Activated gamma-delta T cell treated with Interleukin-2 at 50 U/mL for 16 hours (primary cell): ENCODE measurements at places on chromosomes 2 and 18.

DNA sequence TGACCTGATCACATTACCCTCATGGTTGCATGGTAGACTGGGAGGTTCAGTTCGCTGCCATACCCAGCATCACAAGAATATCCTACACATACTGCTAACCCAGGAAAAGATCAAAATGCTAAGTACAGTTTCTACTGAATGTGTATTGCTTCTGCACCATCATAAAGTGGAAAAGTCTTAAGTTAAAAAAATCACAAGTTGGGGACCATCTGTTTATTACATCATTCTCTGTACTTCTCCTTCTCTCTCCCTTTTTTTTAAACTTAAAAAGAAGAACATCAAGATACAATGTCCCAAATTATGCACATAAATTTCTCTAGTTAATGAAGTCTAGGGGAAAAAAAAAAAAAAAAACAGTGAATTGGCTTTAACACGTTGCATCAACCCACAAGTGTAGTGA is 43.3 kb downstream of the NBAS start:
- DNase-seq: no peak

DNA sequence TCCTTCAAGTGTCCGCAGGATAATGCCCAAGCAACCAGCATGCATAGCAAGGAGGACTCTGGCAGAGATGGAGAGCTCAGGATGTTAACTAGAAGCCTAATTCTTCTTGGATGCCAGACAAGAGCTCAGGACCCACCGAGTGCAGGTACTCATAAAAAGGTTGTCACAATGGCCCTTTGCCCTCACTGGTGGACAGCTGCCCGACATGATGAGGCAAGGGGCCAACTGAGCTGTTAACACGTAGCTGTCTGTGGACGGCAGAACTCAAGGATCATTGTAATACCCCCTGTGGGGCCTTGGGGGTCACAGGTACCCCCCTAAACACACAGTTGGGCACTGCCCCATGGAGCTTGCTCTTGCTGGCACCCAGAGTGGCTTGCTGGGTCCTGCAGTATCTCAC is 393.7 kb downstream of the PIK3C3 start:
- DNase-seq: no peak

DNA sequence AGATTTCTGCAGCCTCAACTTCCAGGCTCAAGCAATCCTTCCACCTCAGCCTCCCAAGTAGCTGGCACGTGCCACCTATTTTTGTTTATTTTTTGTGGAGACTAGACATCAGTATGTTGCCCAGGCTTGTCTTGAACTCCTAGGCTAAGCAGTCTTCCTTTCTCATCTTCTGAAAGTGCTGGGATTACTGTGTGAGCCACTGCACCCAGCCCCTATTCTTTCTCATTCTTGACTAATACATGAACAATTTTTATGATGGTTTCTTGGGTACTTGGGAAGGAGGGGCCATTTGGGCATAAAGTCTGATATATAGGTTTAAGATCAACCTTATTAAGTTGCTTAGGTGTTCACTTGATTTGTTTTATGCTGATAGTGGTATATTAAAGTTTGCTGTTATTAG is 26.2 kb downstream of the EPC2 start:
- no peak for DNase-seq

DNA sequence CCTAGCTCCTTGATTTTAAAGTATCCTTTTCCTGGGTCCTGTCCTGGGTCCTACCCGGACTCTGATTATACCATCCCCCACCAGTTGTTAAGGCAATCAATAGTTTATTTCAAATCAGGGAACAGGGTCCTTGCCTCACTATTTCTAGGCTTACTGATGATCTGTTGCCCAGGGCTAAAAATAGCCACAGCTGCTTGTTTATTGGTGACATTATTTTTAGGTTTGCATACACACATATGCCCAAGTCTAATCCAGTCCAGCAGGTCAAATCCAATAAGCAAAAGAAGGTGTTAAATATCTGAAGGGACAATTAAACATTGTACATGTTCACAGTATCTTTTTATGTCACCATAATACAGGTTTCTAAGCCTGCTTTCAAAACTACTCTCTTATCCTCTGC is 66.0 kb downstream of the RAB10 start:
- DNase-seq: no peak

- no peak for DNase-seq
Observed at GRCh38 chr2:227804975-227805374, 8.7 kb upstream of the CCL20 start.

GRCh38 chr2:135980434-135981079 is 4.9 kb downstream of the DARS1 start:
- DNase-seq: no peak

GRCh38 chr2:60445684-60446179 is 107.7 kb downstream of the BCL11A start:
- DNase-seq: no peak

DNA sequence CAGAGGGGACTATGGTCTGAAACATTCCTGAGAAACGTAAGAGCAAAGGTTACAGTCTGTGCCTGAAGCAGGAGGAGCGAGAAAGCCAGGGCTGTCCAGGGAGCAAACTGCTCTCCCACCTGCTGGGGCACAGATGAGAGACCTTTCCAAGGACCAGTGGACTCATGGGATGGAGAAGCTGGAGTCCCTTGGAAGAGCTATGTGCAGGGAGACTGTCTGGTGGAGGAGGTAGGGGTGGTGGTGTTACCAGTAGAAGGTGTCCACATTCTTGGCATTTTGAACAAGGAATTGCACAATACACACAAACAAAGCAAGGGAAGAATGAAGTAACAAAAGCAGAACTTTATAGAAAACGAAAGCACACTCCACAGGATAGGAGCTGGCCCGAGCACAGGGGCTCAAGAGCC is 97.9 kb upstream of the CYRIA start:
- no peak for DNase-seq

- DNase-seq: peak; percentile 26
Observed at GRCh38 chr2:233081232-233081730, 21.1 kb downstream of the INPP5D start.

- DNase-seq: no peak
Observed at GRCh38 chr2:149192427-149192826, 138.0 kb upstream of the LYPD6 start.

DNA sequence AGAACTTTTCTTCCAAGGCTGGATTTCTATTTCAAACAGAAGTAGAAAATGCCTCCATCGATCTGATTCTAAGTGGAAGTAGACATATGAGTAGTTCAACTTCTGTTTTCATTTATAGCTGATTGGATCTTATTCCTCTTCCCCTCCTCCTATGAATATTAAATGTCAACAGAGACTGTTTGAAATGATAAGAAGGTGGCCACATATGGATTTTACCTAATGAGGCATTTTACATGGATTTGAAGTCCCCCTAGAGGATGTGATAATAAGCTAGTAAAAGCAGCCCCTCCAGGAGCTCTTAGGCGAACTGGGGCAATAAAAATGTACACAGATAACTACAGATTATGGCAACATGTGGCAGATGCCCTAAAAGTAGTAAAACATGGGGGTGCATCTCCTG is 71.0 kb downstream of the UPP2 start:
- DNase-seq: no peak

- DNase-seq: no peak
Observed at GRCh38 chr18:48815581-48816324, 135.0 kb downstream of the SMAD7 start.

- no peak for DNase-seq
Observed at GRCh38 chr2:70728128-70728527, 39.9 kb downstream of the ADD2 start.

DNA sequence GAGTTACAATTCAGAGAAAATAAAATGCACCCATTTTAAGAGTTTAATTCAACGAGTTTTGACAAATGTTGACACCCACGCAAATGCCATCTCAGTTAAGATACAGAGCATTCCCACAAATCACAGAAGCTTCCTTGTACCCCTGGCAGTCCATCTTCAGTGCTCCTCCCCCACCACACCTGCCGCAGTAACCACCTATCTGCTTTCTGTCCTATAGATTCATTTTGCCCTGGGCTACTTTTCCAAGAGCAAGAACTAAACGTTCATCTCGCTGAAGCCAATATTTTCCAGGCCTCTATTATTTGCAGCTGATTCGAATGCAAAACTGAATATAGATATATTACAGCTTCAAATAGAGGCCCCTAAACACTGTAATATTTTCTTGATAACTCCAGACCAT is 13.4 kb upstream of the HPCAL1 start:
- DNase-seq: no peak

- DNase-seq: no peak
Observed at GRCh38 chr18:34128436-34128835, 96.3 kb downstream of the NOL4 start.

GRCh38 chr2:140274891-140275290 is 1494.7 kb upstream of the NXPH2 start:
- DNase-seq: no peak

DNA sequence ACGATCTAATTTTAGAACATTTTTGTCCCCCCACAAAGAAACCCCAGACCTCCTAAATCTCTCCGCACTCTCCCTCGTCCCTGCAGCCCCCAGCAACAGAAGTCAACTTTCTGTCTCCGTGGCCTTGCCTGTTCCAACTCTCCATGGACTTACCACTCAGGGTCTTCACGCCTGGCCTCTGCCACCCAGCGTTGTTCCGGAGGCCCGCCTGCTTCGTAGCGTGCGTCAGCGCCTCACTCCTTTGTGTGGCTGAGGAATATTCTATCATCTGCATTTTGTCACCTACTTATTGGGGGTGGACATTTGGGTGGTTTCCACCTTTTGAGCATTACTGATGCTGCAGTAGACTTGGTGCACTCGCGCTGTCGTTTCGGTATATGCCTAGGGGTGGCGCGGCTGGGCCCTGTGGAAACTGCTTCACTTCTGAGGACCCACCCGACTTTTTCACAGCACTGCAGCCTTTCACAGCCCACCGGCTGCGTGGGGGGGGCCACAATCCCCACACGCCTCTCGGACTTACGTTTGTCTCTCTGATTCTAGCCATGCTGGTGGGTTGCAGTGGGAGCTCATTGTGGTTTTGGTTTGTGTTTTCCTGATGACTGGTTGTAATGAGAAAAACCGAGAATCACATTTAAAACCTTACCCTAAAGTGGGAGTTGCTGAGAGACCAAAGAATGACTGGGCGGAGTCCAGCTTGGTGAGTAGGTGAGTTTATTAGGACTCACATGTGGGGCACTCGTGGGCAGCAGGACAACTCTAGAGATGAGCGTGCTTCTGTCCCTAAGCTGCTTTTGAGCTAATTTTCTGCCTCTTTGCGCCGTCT is 1.4 kb upstream of the HSBP1L1 start:
- no peak for DNase-seq

GRCh38 chr18:991441-991840 is 86.8 kb downstream of the ADCYAP1 start:
- no peak for DNase-seq

- no peak for DNase-seq
Observed at GRCh38 chr2:41870265-41870585, 177.6 kb upstream of the PKDCC start.

- no peak for DNase-seq
Observed at GRCh38 chr2:16109821-16110310, 169.5 kb downstream of the MYCN start.

- DNase-seq: no peak
Observed at GRCh38 chr18:57859314-57859713, 56.2 kb upstream of the ATP8B1 start.

DNA sequence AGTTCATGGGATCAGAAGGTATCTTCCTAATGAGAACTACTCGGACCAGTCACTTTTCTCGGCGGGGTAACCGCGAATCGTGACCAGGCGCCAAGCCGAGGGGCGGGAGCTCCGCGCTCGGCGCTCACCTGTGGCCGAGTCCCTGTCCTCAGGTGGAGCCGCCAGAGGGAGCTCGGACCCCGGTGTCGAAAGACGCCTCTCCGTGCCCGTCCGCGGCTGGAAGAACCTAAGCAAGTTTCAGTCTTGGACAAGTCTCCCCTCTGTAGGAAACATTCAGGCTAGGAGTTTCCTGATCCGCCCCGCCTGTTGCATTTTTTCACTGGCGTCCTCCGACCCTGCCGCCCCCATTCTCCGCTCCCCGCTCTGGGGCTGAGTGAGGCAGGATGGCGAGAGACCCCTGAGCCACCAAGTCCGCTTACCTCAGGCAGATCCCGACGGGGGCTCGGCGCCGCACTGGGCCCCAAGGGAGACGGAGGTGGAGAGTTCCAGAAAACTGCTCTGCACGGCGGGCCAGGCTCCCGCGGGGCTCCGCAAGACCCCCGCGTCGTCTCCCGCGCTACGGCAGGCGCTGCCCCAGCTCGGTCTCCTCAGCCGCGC is 480 bp downstream of the DSEL start:
- DNase-seq: peak; percentile 56

DNA sequence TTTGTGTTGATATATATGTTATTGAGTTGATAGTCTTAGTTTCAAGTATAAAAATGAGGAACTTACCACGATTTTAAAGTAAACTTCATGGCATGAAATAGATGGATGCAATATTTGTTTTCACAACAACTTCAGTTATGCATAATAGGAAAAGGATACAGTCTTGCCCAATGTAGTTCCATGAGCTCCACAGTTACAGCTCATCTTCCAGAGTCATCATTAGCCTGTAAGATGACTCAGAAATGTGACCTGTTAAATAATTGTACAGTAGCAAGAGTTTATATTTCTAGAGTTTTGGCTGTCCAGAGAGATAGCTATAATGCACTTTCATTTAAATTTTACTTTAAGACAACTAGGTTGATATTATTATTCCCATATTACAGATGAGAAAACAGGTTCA is 80.9 kb upstream of the ARHGAP28 start:
- DNase-seq: no peak

GRCh38 chr2:3107567-3107966 is 270.1 kb downstream of the EIPR1 start:
- DNase-seq: no peak

- DNase-seq: no peak
Observed at GRCh38 chr2:26422947-26423629, 21.4 kb downstream of the DRC1 start.

DNA sequence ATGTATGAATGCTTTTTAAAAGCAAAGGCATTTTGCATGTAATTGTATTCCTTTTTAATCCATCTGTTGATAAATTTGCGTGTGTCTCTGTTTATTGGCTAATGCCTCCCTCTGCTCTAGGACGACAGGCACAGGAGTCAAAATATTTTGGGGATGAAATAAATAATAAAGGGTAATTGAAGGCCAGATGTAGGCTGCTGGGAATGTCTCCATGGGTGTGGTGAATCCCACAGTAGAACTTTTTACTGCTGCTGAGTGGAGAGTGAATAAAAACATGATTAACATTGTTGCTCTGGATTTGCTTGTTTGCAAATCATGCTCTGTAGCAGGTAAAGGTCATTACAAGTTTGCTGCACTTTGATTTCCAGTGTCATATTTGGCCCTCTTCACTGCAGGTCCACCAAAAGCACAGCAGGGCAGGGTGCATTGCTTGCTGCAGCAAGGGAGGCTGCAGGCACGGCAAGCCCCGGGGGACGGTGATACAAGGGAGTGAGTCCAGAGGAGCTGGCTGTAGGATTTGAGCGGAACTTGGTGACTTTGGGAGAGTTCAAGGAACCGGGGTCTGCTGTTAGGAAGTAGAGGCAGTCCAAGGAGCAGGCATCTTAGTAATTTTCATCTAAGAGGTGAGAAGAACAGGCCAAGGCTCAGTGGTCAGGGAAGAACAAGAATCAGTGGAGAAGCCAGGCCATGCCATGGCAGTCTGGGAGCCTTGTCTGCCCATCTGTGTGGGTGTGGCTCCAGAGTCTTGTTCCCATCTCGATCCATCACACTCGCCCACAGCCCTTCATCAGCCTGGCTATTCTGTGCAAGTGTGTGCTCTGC is 201.5 kb upstream of the RAB6C start:
- DNase-seq: no peak

GRCh38 chr2:113240150-113240914 is 38.4 kb downstream of the PAX8 start:
- no peak for DNase-seq

- no peak for DNase-seq
Observed at GRCh38 chr2:219954331-219954730, 326.9 kb downstream of the SLC4A3 start.

GRCh38 chr2:172098287-172098649 is 4.4 kb downstream of the DLX2 start:
- DNase-seq: no peak
